ENCODE measurements at places on chromosomes 6 and 20.

DNA sequence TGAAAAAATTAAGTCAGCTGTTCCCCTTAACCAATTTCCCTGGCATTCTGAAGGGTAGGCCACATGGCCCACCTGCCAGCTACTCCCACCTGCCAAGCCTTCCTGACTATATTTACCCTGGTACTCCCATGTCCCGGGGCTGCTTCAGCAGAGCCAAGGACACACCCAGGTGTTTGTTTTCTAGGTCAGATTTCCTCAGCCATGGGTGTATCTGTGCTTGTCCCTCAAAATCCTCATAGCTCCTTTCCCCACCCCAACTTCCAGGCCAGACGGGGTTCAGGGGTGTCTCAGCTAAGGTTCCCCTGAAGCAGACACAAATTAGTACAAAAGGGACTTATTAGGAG lies 139.4 kb upstream of the CDYL start:
- no peaks in the 10 kb centered on the region for H3K36me3 ChIP-seq
- no peaks in the 10 kb centered on the region for H3K27me3 ChIP-seq
- DNase-seq: no peak
- peak overlapping the region; percentile 57 for H3K27ac ChIP-seq
- H3K4me3 ChIP-seq: no peak overlapping the region

DNA sequence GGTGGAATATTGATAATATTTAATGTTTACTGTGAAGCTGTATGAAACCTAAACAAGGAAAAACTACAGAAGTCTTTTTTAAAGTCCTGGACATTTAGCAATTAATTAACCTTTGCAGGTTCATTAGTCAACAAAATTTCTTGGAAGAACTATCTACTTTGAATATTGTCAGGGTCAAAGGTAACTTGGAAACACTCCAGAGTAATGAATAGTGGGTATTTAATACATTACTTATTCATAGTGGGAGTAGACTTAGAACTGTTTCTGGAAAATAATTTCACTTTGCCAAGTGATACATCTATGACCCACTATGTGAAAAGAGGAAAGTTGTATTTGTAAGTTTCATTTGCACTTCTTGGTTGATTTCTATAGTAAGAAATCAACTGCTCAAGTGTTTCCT lies 319.1 kb downstream of the TFAP2B start:
- H3K4me3 ChIP-seq: no peak overlapping the region
- H3K36me3 ChIP-seq: no peaks in the 10 kb centered on the region
- no peak for DNase-seq
- no peak overlapping the region for H3K27ac ChIP-seq
- no peaks in the 10 kb centered on the region for H3K4me1 ChIP-seq

DNA sequence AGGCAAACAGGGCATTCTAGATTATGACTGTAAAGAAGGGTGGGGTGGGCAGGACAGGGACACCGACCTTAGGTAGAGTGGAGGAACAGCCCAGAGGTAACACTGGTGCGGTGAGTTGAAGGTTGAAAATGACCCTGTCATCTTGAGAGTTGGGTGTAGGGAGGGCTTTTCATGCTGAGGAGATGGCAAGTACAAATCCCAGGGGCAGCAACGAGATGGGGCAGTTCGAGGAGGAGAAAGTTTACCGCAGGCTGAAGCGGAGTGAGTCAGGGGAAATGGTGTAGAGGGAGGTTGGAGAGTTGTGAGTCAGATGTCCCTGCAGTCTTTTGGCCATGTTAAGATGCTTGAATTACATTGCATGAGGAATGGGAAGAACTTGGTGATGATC lies 101.1 kb downstream of the HIVEP1 start:
- no peaks in the 10 kb centered on the region for H3K4me1 ChIP-seq
- H3K27ac ChIP-seq: no peak overlapping the region
- H3K27me3 ChIP-seq: no peaks in the 10 kb centered on the region
- DNase-seq: no peak
- H3K36me3 ChIP-seq: peaks cover 18% of the 10 kb centered on the region
- H3K4me3 ChIP-seq: no peak overlapping the region

DNA sequence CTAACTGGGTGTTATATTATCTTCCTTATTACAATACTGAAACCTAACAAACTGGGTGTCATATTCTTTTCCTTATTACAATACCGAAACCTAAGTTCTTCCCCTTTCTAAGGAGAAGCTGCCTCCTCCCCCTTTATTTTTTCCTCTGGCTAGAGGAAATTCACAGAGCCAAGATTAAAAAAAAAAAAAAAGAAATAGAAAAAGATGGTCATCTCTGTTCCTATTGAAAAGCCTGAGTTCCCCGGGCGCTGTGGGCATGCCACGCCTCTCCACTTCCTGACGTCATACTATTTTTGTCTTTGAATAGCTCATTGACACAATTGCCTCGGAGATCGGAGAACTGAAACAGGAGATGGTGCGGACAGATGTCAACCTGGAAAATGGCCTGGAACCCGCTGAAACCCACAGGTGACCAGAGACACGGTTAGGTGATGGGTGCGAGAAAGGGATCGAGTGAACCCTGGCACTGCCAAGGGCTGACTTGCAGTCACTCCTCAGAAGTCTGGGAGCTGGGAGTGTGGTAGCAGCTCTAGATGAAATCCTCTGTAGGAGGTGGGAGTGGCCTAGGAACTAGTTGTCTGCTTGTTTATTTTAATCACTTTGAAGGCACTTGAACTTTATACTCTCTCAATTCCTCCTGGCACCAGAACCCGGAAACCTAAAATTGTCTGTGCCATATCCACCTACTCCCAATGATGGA lies 82.2 kb upstream of the NAA20 start:
- H3K27me3 ChIP-seq: no peaks in the 10 kb centered on the region
- H3K36me3 ChIP-seq: peaks cover 4% of the 10 kb centered on the region

DNA sequence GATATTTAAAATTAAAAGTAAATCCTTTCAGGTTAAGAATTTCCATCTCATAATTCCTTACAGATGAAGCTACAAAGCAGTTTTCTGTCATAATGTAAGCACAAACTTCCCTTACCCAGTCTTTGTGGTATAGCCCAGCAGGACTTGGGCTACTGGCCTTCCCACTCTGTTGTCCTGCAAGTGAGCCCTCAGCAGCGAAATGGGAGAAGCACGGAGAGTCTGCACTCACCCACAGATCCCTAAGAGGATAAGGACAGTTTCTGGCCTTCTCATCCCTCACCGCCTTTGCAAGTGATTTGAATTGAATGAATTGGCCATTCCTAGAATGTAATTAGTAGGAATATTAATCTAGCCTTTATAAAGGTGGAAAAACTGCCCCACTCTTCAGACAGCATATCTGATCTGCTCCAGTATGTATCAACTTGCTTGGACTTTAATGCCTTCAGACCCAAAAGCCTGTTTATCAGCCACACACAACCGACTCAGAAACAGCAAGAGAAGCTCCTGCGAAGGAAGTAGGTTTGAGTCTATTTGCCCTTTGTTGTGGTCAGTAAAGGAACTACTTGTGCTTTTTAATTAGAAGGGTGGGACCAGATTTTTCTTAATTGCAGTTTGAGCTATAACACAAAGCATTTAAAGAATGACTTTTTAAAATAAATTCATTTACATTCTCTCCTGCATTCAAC lies 29.9 kb upstream of the PRDM1 start:
- no peaks in the 10 kb centered on the region for H3K27me3 ChIP-seq
- no peak for DNase-seq
- no peaks in the 10 kb centered on the region for H3K36me3 ChIP-seq
- H3K27ac ChIP-seq: no peak overlapping the region
- no peak overlapping the region for H3K4me3 ChIP-seq

DNA sequence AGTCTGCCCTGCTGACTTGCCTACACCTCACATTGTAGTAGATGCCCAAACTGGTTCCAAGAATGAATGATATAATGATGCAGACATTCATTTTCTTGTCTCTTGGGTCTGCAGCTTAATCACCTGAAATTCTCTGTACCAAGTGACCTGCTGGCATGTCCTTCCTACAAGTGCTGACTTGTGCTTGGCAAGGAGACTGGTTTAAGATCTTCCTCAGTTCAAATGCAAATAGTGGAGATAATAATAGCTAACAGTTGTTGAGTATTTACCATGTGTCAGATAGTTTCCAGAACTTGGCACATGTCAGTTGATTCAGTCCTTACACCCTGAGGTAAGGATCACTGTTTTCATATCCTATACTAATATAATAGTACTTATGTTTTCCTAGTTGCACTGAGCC lies 223.4 kb downstream of the SLC24A3 start:
- no peaks in the 10 kb centered on the region for H3K36me3 ChIP-seq
- peak; percentile 45 for DNase-seq
- H3K27ac ChIP-seq: peak overlapping the region; percentile 17
- no peak overlapping the region for H3K4me3 ChIP-seq
- H3K27me3 ChIP-seq: no peaks in the 10 kb centered on the region
- peaks cover 13% of the 10 kb centered on the region for H3K4me1 ChIP-seq

- H3K27ac ChIP-seq: no peak overlapping the region
- H3K27me3 ChIP-seq: peaks cover 2% of the 10 kb centered on the region
- no peak overlapping the region for H3K4me3 ChIP-seq
- no peak for DNase-seq
Measured at GRCh38 chr6:53568776-53569616, 24.1 kb upstream of the GCLC start.

Data from muscle of leg (tissue), 16 donors.